ENCODE measurements at places on chromosomes 11 and 22.

DNA sequence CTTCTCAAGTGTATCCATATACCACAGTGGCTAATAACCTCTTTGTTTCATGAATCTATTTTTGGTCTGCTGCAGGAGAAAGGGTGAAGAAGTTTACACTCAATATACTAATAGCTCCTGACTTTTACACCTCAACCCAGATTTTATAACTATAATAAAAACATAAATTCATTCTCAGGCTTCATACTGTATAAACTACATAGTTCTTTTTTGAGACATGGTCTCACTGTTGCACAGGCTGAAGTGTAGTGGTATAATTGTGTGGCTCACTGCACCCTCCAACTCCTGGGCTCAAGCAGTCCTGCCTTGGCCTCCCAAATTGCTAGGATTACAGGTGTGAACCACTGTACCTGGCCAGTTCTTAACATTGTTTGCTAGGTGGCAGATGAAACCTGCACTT is 17.8 kb upstream of the CCDC179 start:
- DNase-seq = no peak

- no peak for DNase-seq
Measured at GRCh38 chr11:79610678-79611077, 169.8 kb upstream of the TENM4 start.

DNA sequence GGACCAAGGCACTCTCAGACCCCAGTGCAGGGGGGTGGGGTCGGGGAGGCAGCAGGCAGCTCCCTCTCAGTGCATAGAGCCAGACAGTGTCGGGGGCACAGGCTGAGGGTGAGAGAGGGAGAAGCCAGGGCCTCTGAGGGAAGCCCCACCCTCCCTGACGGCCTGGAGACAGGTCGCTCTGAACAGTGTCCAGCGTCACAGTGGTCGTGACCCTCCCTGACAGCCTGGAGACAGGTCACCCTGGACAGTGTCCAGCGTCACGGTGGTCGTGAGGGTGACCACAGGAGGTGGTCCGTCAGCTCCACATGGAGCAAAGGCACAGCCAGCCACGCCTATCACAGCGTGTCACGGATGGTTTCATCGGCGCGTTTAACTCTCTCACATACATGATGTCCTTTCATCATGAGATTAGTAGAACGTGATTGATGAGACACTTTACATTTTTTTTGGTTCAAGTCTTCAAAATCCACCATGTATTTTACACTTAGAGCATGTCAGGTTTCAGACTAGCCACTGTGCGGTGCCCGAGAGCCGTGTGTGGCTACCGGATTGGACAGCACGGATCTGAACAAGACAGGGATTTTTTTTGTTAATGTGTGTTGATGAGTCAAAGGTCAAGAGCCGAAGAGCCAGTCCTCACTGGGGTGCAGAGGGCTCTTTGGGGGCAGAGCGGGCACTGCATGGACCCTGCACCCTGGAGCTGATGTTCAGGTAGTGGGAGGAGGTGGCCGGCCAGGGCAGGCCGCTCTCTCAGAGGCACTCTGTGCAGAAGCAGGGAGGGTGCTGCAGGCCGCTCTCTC is 23.9 kb upstream of the PANX2 start:
- DNase-seq = no peak

DNA sequence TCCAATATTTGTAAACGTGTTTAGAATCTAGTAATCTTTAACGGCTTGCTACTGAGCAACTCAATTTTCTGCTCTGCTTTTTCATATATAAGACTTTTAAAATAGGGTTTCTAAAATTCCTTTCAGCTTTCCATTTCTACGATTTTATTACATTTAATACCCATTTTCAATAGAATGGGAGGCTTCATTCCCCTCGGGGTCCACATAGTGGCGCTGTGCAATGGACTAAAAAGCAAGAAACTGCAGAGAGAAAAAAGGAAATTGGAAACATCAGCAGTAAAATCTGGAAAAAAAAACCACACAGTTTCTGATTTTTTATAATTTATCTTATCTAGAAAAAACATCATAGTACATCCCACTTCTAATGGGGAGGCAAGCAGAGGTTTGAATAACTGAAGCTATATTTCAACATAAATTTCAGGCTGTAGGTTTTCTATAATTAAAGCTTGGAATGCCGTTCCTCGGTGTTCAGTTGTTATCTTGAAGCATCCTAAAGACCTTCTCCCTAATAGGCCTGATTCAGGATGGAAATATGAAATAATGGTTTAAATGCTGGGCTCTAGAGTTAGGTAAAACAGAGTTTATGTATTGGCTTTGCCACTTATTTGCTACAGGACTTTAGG is 18.7 kb upstream of the JHY start:
- DNase-seq = peak; percentile 6

- no peak for DNase-seq
Measured at GRCh38 chr11:113564527-113565130, 89.4 kb upstream of the DRD2 start.

DNA sequence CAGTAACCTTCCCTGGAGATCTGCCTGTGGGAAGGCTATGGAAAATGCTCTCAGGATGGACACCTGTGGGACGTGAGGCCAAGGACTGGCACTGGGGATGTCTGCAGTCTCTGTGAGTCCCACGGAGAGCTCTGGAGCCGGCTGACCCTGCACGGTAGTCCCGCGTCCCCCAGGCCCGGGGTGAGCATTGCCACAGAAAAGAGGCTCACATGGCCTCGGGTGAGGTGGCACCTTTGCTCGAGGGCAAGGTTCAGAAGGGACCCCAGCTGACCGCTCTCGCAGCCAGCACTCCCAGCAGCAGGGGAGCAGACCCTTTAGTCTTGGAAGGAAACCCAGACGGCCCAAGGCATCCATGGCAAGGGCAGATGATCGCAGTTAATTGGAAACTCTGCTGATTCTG is 9.0 kb downstream of the RTL6 start:
- no peak for DNase-seq

DNA sequence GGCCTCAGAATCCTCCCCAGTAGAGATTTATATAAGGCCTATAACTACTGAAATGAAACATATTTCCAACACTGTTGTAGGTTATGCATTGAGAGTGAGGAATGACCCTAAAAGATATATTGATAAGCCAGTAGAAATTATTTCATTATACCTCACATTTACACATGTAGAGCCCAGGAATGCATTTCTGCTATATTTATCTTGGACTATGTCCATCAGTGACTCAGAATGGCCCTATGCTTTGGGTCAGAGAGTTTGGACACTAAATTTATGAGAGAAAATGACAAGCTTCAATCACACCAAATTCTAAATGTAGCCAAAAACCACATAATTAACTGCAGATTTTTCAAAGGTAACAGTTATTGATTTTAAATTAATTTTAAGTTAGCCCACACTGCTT is 761.9 kb downstream of the DLG2 start:
- DNase-seq = peak; percentile 20

GRCh38 chr22:33896575-33897447 is 23.5 kb downstream of the LARGE1 start:
- no peak for DNase-seq

GRCh38 chr11:32899438-32899837 is 6.8 kb downstream of the QSER1 start:
- DNase-seq = no peak

DNA sequence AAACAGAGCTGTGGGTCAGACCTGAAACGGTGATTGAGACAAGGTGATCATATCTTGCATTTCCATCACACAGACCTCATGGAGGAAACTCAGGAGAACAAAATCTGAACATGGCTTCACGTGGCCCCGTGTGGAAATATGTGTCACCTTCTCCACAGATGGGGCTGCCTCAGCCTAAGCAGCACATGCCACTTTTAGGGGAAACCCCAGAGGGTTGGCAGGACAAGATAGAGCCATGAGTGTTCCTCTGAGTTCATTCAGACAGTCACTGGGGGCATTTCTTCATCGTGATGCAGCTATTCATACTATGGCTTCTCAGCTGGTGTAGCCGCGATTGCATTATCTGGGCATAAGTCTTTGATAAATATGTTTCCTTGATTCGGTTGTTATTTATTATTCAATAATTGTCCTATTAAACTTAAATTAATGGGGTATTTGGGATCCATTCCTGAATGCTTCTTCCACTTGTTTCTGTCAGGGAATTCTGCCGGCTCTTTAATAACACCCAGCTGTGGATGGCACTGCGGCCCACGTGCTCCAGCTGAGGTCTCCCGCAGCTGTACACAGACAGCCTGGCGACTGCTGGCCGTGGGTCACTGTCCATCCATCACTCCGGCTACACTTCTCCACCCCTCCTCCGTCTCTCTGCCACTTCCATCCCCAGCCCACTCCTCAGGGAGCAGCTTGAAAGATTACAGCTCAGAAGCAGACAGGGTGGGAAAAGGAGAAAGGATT is 485.1 kb downstream of the OPCML start:
- no peak for DNase-seq

GRCh38 chr11:130115218-130115617 is 44.4 kb upstream of the ST14 start:
- no peak for DNase-seq

DNA sequence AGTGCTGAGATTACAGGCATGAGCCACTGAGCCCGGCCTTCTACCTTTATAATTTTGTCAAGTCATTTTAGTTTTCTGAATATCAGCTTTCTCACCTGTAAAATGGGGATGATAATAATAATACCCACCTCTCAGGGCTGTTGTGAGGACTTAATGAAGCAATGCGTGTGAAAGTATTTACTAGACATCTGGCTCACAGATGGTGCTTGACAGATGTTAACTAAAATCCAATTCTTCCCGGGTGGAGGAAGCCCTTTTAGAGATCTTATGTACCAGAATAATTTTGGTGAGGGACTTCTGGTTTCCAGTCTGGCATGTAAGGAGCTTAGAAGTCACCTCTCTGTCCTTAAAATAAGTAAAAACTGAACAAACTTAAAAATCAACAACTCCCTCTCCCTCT is 43.7 kb upstream of the NUP160 start:
- DNase-seq = no peak

DNA sequence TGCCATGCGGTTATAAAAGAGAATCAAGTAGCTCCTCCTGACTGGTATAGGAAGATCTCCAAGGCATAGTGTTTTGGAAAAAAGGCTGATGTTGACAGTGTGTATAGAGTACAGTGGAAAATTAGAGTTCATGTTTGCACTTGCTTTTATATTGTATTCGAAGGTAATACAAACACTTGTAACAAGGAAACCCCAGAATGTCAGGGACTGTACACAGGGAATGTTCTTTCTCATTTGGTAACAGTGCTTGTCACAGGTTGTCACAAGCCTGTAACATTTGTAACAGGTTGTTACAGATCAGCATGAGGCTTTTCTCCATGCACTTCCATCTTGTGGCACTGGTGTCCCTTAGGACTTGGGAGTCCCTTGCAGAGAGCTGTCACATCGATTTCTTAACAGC is 64.0 kb downstream of the GRK3 start:
- no peak for DNase-seq

DNA sequence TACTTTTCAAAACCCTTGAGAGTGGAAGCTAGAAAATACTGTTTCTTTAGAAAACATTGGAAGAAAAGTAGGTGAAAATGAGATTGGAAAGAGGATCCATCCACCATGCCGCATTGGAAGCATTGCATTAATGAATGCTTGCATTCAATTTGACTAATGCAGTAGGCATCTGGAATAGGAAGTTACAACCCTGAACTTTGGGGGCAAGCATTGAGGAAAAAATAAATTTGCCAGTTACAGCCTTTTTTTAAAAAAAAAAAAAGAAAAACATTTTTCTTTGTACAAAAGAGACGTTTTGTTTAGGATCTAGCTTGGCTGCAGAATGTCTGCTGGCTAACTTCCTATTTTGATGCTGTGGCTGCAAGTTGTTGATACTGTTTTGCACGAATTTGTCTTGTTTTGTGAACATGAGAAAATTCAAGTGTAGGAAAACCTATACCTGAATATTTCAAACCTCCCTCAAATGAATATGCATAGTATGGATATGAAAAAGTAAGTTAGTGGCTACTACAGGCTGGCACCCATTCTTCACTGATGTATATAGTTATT is 28.1 kb downstream of the RTN3 start:
- DNase-seq = no peak

DNA sequence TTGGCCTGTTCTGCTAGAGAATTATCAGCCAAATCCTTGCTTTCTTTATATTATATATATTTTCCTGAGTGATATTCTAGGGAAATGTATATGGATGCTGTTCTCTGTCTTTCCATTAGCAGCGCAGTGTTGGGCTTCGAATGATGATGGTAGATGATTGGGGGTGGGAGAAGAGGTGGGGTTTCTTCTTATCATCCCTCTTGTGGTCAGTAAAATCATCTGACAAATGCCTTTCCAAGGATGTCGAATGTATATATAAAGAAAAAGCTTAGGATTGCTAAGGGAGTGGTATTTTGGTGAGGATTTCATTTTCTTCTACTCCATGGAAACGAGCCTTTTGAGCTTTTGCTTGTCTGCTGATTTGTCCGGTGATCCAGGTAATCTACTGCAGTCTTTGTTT is 48.9 kb downstream of the ARHGEF12 start:
- DNase-seq = peak; percentile 8

DNA sequence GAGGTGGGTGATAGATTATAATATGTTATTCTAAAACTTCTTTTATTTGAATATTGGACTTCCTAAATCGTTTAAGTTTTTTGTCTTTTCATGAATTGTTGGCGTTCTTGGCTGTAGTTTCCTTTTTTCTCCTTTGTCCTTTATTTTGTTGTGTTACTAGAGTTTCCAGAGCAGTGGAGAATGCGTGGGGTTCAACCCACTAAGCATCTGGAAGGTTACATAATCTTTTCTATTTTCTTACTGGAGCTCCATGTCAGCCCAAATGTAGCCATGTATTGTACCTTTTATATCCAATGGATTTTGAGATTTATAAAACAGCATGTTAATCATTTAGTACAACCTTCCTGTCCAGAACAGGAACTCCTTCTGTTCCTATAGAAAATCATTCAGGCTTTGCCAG is 63.2 kb downstream of the PPP6R3 start:
- no peak for DNase-seq

- peak; percentile 67 for DNase-seq
Measured at GRCh38 chr11:34492806-34493414, 20.7 kb downstream of the ELF5 start.

GRCh38 chr11:106961048-106961447 is 57.2 kb downstream of the GUCY1A2 start:
- DNase-seq = no peak

- no peak for DNase-seq
Measured at GRCh38 chr11:69110451-69110850, 45.3 kb upstream of the SMIM38 start.

GRCh38 chr11:86800076-86800959 is at the start of gene PRSS23:
Gene PRSS23 (plus strand): TSS chr11:86800542. CDS start chr11:86807644, 7,102 bp downstream.
- no peak for DNase-seq

- DNase-seq = no peak
Measured at GRCh38 chr22:17672417-17672991, 33.9 kb downstream of the BCL2L13 start.

DNA sequence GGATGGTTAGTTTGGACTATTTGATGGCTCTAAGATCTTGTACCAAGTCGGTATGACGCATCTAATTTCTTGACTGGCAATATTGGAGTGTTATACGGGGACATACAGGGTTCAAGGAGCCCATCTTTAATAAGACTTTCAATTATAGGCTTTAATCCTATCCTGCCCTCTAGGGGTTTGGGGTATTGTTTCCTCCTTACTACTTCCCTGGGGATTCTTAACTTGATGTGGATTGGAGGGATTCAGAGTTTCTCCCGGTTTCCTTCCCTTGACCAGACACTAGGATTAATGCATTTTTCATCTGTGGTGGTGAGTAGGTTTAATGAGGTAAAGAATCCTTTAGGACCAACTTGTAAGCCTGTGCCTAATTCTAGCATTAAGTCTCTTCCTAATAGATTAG is 18.8 kb downstream of the CYP2D6 start:
- no peak for DNase-seq
